Hair follicular keratinocyte (primary cell): ENCODE measurements at places on chromosomes 4 and X. TPM values are rescaled to one million over a fixed set of nuclear protein-coding genes. Genes with fewer than 3 reads are reported as not detected.

POF1B gene
- total RNA-seq, result 3.2 and 9.1 TPM in 2 replicates

NDUFB11 gene
- total RNA-seq, result 71.9 and 75.3 TPM in 2 replicates

LONRF3 gene
- not detected in 2 replicates for total RNA-seq

FABP2 gene
- total RNA-seq, result not detected in 2 replicates

TMPRSS11A gene
- not detected in 2 replicates for total RNA-seq

DIPK2B gene
- not detected in 2 replicates for total RNA-seq

CXorf51A gene
- total RNA-seq, result not detected in 2 replicates

F11 gene
- total RNA-seq, result not detected in 2 replicates

DAPP1 gene
- 18.2 and 43.7 TPM in 2 replicates for total RNA-seq

PABPC4L gene
- total RNA-seq, result 0.16 and 0.42 TPM in 2 replicates

CXorf66 gene
- total RNA-seq, result not detected in 2 replicates

RS1 gene
- total RNA-seq, result not detected in 2 replicates

SLIT2 gene
- total RNA-seq, result 3.5 and 4.1 TPM in 2 replicates

SLC30A9 gene
- 44.3 and 50.5 TPM in 2 replicates for total RNA-seq

COPS4 gene
- 54.8 and 69.6 TPM in 2 replicates for total RNA-seq

BMX gene
- total RNA-seq, result not detected in 2 replicates

PLAC1 gene
- total RNA-seq, result 0.42 and 1.2 TPM in 2 replicates

FATE1 gene
- total RNA-seq, result not detected in 2 replicates

DOK7 gene
- total RNA-seq, result 1.9 and 7.5 TPM in 2 replicates

DMRTC1 gene
- total RNA-seq, result not detected in 2 replicates

MSX1 gene
- 0.08 and 1.1 TPM in 2 replicates for total RNA-seq

ADGRL3 gene
- under 0.01 TPM in 1 of 2 replicates, not detected in the other for total RNA-seq

CSAG1 gene
- not detected in 2 replicates for total RNA-seq

ARR3 gene
- total RNA-seq, result not detected in 2 replicates

EDA gene
- 0.38 and 0.70 TPM in 2 replicates for total RNA-seq

CFP gene
- total RNA-seq, result not detected in 2 replicates

CCSER1 gene
- total RNA-seq, result 0.19 and 0.39 TPM in 2 replicates

SOD3 gene
- not detected in 2 replicates for total RNA-seq

UPF3B gene
- 2.7 and 2.9 TPM in 2 replicates for total RNA-seq

SHROOM3 gene
- 15.1 and 15.6 TPM in 2 replicates for total RNA-seq

FAM47E gene
- not detected in 2 replicates for total RNA-seq

SUPT20HL1 gene
- total RNA-seq, result not detected in 2 replicates

MAGEA12 gene
- not detected in 2 replicates for total RNA-seq

XAGE1A gene
- total RNA-seq, result not detected in 2 replicates

VCX2 gene
- not detected in 2 replicates for total RNA-seq

ERCC6L gene
- total RNA-seq, result 2.2 and 7.2 TPM in 2 replicates

THAP6 gene
- total RNA-seq, result 7.6 and 8.3 TPM in 2 replicates

KLHL34 gene
- 0.31 and 0.34 TPM in 2 replicates for total RNA-seq

USP17L28 gene
- not detected in 2 replicates for total RNA-seq
